Nasal cavity respiratory epithelium epithelial cell of viscerocranial mucosa (primary cell): ENCODE measurements at places on chromosomes 2 and 18. TPM values are rescaled to one million over a fixed set of nuclear protein-coding genes. Genes with fewer than 3 reads are reported as not detected.

Gene HOXD13
- total RNA-seq, result not detected in 2 replicates

Gene GPBAR1
- under 0.01 and 0.07 TPM in 2 replicates for total RNA-seq

Gene NAT8
- total RNA-seq, result not detected in 2 replicates

Gene FAP
- 1.7 and 14.2 TPM in 2 replicates for total RNA-seq

Gene GAL3ST2
- 0.36 TPM in 1 of 2 replicates, not detected in the other for total RNA-seq

Gene IL1A
- 387 and 393 TPM in 2 replicates for total RNA-seq

Gene UGT1A3
- total RNA-seq, result 2.8 TPM in 1 of 2 replicates, not detected in the other

Gene TXNDC2
- under 0.01 TPM in 1 of 2 replicates, not detected in the other for total RNA-seq

Gene MLPH
- 1.4 and 12.1 TPM in 2 replicates for total RNA-seq

Gene LIMS4
- 1.1 TPM in 1 of 2 replicates, not detected in the other for total RNA-seq

Gene FNDC4
- total RNA-seq, result 2.8 and 6.8 TPM in 2 replicates

Gene ASB18
- not detected in 2 replicates for total RNA-seq

Gene GRP
- total RNA-seq, result not detected in 2 replicates

Gene CLEC4F
- not detected in 2 replicates for total RNA-seq

Gene STAT4
- 9.2 and 10.9 TPM in 2 replicates for total RNA-seq

Gene NEU4
- 0.07 TPM in 1 of 2 replicates, not detected in the other for total RNA-seq

Gene DNER
- total RNA-seq, result 0.57 and 1.0 TPM in 2 replicates

Gene NT5C1B
- total RNA-seq, result not detected in 2 replicates

Gene SLC8A1
- 4.4 and 7.2 TPM in 2 replicates for total RNA-seq

Gene ATP6V1C2
- total RNA-seq, result 0.68 and 1.9 TPM in 2 replicates

Gene PLA2R1
- 2.7 and 10.0 TPM in 2 replicates for total RNA-seq

Gene PSMA8
- total RNA-seq, result not detected in 2 replicates

Gene RESP18
- total RNA-seq, result not detected in 2 replicates

Gene VIL1
- under 0.01 TPM in 1 of 2 replicates, not detected in the other for total RNA-seq

Gene WBP1
- total RNA-seq, result 24.4 and 27.7 TPM in 2 replicates

Gene FIGN
- total RNA-seq, result 1.0 and 1.6 TPM in 2 replicates

Gene LRRC30
- not detected in 2 replicates for total RNA-seq

Gene CD8B2
- total RNA-seq, result not detected in 2 replicates

Gene COLEC11
- total RNA-seq, result not detected in 2 replicates

Gene PTPN4
- 40.0 and 46.3 TPM in 2 replicates for total RNA-seq

Gene NT5DC4
- 0.07 TPM in 1 of 2 replicates, not detected in the other for total RNA-seq

Gene KCNJ3
- not detected in 2 replicates for total RNA-seq

Gene SCTR
- total RNA-seq, result not detected in 2 replicates

Gene TRAK2
- total RNA-seq, result 8.2 and 21.4 TPM in 2 replicates

Gene CPS1
- 16.1 and 27.0 TPM in 2 replicates for total RNA-seq

Gene REG1A
- not detected in 2 replicates for total RNA-seq

Gene GTF2A1L
- 0.07 TPM in 1 of 2 replicates, not detected in the other for total RNA-seq

Gene SPATA3
- not detected in 2 replicates for total RNA-seq

Gene CCDC85A
- total RNA-seq, result 0.07 TPM in 1 of 2 replicates, not detected in the other

Gene CDH19
- under 0.01 TPM in 1 of 2 replicates, not detected in the other for total RNA-seq

Gene HOXD10
- total RNA-seq, result not detected in 2 replicates

Gene ERFE
- 3.2 and 3.8 TPM in 2 replicates for total RNA-seq

Gene GTF3C2
- 26.0 and 33.6 TPM in 2 replicates for total RNA-seq

Gene GREB1
- total RNA-seq, result 0.28 and 0.34 TPM in 2 replicates

Gene CRYBA2
- not detected in 2 replicates for total RNA-seq

Gene TSPYL6
- total RNA-seq, result not detected in 2 replicates

Gene PTH2R
- not detected in 2 replicates for total RNA-seq

Gene IMMT
- 49.6 and 68.3 TPM in 2 replicates for total RNA-seq
